Suprapubic skin (tissue), 4 donors: ENCODE measurements at places on chromosomes 4 and X.

DNA sequence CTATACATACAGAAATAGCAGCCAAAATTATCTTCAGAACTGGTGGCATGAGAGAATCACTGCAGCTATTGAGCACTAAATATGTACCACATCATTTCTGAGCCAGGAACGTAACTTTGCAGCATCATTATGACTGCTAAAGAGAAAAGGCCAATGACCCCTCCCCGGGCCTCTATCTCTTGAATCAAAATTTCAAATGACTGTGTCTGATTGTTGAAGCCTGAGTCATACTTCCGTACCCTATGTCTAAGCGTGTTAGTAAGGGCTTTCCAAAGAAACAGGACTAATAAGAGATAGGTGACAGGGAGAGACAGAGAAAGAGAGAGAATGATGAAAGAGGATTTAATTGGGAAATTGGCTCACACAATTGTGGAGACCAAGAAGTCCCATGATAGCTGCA is 445.5 kb upstream of the SPANXN1 start:
- no peaks in the 10 kb centered on the region for H3K36me3 ChIP-seq

- H3K4me3 ChIP-seq, result no peak overlapping the region
- peaks cover 21% of the 10 kb centered on the region for H3K4me1 ChIP-seq
- H3K27me3 ChIP-seq, result peaks cover 5% of the 10 kb centered on the region
- peak; percentile 67 for DNase-seq
- H3K27ac ChIP-seq, result no peak overlapping the region
These were observed 5.4 kb upstream of the GTPBP6 start for GRCh38 chrX:323721-324628.

DNA sequence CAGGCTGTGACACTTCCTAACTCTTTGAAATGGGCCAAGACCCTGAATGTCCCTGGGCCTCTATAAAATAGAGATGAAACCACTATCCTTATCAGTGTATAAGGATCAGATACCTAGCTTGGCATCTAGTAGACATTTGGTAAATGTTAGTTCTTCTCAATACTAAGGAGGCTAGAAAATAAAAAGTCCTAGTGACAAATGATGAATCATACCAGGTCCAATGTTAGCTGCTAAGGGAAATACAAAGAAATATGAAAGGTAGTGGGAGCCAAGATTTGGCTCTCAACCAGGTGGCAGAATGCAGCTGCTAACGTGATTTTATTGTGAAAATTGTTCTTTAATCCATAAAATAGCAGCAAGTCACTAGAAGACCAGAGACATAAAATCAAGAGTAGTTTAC is 19.8 kb upstream of the PPARGC1A start:
- DNase-seq, result no peak
- H3K36me3 ChIP-seq, result no peaks in the 10 kb centered on the region
- H3K27me3 ChIP-seq, result no peaks in the 10 kb centered on the region

GRCh38 chr4:18180892-18181291 is 159.3 kb upstream of the LCORL start:
- DNase-seq, result no peak
- H3K4me3 ChIP-seq, result no peak overlapping the region
- H3K27ac ChIP-seq, result no peak overlapping the region

DNA sequence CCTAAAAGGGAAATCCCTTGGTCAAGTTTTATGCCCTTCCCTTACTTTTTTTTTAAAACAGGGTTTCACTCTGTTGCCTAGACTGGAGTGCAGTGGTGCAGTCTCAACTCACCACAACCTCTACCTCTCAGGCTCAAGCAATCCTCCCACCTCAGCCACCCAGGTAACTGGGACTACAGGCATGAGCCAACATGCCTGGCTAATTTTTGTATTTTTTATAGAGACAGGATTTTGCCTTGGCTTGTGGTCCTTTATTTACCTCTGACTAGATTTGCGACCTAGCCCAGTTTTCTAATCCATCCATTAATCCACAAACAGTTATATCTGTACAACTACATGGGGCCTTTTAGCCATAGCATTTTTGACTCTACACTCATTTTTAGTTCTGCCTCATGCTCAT is 23.7 kb downstream of the CDS1 start:
- no peaks in the 10 kb centered on the region for H3K27me3 ChIP-seq
- no peak overlapping the region for H3K4me3 ChIP-seq
- H3K27ac ChIP-seq, result no peak overlapping the region
- no peak for DNase-seq
- H3K36me3 ChIP-seq, result peaks cover 5% of the 10 kb centered on the region
- no peaks in the 10 kb centered on the region for H3K4me1 ChIP-seq

- no peaks in the 10 kb centered on the region for H3K27me3 ChIP-seq
- no peaks in the 10 kb centered on the region for H3K4me1 ChIP-seq
- DNase-seq, result no peak
- H3K4me3 ChIP-seq, result no peak overlapping the region
- no peak overlapping the region for H3K27ac ChIP-seq
These were observed 76.9 kb downstream of the RRAGB start for GRCh38 chrX:55794405-55794804.

DNA sequence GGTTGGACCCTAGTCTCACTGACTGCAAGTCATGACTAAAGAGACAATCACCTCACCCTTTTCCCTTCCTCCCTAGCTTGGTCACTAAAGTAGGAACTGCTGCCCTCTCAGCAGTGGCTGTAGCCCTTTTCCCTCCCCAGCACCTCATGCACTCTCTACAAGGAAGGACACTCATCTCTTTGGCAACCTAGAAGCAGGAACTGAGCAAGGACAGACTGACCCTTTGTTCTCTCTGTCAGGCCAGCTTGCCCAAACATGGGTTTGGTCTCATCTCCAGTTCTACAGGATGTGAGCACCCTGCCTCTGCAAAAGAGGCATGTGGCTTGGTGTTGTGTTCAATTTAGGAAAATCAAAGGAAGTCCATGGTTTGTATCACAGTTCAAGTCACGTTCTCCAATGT is 15.8 kb downstream of the LEF1 start:
- H3K27me3 ChIP-seq, result peaks cover 6% of the 10 kb centered on the region
- H3K4me3 ChIP-seq, result no peak overlapping the region
- no peak for DNase-seq
- H3K4me1 ChIP-seq, result no peaks in the 10 kb centered on the region

GRCh38 chr4:39609454-39609931 is 29.2 kb downstream of the SMIM14 start:
- H3K36me3 ChIP-seq, result peaks cover 13% of the 10 kb centered on the region
- DNase-seq, result no peak
- H3K4me3 ChIP-seq, result no peak overlapping the region
- no peaks in the 10 kb centered on the region for H3K27me3 ChIP-seq

GRCh38 chrX:52217494-52218160 is 32.9 kb downstream of the MAGED4 start:
- H3K36me3 ChIP-seq, result no peaks in the 10 kb centered on the region
- no peaks in the 10 kb centered on the region for H3K27me3 ChIP-seq
- DNase-seq, result no peak
- no peak overlapping the region for H3K27ac ChIP-seq

DNA sequence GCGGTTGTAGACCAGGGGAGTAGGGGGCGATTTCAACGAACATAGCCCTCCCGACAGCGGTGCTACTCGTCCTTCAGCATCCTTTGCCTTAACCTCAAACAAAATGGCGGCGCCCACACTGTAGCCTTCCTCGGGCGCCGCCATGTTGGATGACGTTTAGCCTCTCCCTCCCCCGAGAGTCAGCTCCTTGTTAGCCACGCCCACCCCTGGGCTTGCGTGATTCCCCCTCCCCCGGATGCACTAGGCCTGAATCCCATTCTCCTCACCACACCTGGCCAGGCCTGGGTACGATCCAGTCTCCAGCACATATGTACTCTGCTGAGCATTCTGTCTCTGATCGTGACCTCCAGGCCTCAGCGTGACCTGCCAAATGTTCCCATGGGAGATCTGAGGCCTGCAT is 49.0 kb upstream of the ZNF157 start:
- H3K27ac ChIP-seq, result no peak overlapping the region
- H3K27me3 ChIP-seq, result no peaks in the 10 kb centered on the region
- H3K4me1 ChIP-seq, result no peaks in the 10 kb centered on the region
- peak; percentile 64 for DNase-seq

GRCh38 chr4:171843456-171843855 is 30.3 kb downstream of the GALNTL6 start:
- H3K4me1 ChIP-seq, result no peaks in the 10 kb centered on the region
- no peaks in the 10 kb centered on the region for H3K36me3 ChIP-seq
- no peak overlapping the region for H3K27ac ChIP-seq
- H3K27me3 ChIP-seq, result no peaks in the 10 kb centered on the region
- H3K4me3 ChIP-seq, result no peak overlapping the region

DNA sequence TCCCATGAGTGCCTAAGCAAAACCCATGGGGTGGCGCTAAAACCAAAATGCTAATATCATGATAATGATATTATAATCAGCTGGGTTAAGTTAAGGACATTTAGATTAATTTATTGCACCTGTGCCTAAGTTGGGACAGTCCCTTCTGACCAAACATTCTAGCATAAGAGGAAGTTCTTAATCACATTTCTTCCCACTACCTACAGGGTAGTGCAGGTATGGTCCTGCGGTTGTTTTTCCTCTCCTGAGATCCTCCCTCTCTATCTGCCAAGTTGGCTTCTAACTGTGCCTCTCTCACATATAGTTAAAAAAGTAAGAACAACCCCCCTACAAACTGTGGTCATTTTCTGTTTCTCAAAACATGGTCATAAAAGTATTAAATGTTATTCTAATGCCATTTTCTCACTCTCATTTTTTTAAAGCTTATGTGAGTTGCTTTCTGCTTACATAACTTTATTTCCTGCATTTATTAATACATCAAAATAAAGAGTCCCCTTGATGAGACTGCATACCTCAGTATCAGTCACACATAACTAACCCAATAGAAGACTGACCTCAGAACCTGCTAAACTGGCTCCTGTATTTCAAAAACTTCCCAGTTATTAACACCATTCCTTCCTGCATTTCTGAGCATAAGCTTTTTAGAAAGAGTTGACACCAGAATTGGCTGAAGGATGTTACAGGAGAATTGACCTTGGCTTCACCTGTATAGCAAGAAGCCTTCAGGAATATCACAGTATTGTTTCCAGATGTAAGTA is 1332.5 kb downstream of the FSTL5 start:
- DNase-seq, result no peak
- no peak overlapping the region for H3K4me3 ChIP-seq
- no peaks in the 10 kb centered on the region for H3K27me3 ChIP-seq

DNA sequence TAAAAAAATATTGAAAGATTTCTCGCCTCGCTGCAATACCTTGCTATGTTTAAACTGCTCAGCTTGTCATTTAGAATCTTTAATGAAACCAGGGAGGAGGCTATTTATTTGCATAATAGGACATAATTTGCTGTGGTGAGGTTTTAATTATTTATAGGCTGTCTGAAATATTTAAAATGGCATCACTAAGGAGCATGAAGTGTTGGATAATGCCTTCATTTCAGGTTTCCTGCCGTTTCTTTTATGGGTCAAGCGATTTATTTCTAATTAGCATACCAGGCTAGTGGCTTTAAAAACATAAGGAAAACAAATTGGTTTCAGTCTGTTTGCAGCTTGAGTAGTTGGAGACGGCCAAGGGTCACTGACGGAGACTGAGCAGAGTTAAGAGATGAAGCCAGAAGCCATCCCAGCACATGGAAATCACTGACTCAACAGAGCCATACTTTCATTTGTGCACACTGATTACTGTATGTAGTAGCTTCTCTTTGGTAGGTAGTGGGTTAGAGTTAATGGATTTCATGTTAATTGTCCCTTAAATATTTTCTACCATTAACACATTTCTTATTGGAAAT is 1962.4 kb upstream of the TENM3 start:
- no peaks in the 10 kb centered on the region for H3K4me1 ChIP-seq
- no peak for DNase-seq
- no peaks in the 10 kb centered on the region for H3K36me3 ChIP-seq
- H3K27ac ChIP-seq, result no peak overlapping the region
- no peaks in the 10 kb centered on the region for H3K27me3 ChIP-seq

DNA sequence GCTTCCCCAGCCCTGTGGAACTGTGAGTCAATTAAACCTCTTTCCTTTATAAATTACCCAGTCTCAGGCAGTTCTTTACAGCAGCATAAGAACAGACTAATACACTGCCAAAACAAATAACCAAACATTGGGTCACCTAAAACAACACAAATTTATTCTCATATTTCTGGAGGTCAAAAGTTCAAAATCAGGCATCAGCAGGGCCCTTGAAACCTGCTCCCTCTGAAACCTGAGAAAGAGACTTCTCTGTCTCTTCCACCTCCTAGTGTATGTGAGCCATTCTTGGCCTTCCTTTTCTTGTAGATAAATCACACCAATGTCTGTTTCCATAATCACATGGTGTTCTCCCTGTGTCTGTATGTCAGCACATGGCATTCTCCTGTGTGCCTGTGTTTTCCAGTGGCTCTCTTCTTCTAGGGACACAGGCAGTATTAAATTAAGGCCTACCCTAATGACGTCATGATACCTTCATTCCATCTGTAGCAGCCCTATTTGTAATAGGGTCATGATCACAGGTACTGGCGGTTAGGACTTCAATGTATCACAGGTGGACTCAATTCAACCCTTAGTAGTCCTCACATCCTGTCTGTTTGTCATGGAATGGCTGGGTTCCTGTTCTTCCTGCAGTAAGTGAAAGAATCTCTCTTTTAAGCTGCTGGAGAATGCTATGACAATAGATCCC is 147.3 kb upstream of the CLNK start:
- no peaks in the 10 kb centered on the region for H3K27me3 ChIP-seq
- H3K27ac ChIP-seq, result no peak overlapping the region
- H3K36me3 ChIP-seq, result no peaks in the 10 kb centered on the region
- H3K4me3 ChIP-seq, result no peak overlapping the region

GRCh38 chrX:88425739-88426138 is 321.3 kb upstream of the CPXCR1 start:
- DNase-seq, result no peak
- no peaks in the 10 kb centered on the region for H3K4me1 ChIP-seq
- no peaks in the 10 kb centered on the region for H3K27me3 ChIP-seq
- no peak overlapping the region for H3K4me3 ChIP-seq
- H3K36me3 ChIP-seq, result no peaks in the 10 kb centered on the region

DNA sequence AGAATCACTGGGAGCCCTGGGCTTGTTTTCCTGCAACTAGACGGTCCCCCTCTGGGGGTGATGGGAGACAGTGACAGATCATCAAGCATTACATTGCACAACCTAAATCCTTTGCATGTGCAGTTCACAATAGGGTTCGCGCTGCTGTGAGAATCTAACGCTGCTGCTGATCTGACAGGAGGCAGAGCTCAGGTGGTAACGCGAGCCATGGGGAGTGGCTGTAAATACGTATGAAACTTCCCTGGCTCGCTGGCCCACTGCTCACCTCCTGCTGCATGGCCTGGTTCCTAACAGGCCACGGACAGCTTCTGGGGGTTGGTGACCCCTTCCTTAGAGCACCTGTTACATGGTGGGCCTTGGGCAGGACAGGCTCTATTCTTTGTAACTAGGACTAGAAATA is 10.4 kb downstream of the PAQR3 start:
- H3K27ac ChIP-seq, result no peak overlapping the region
- H3K4me3 ChIP-seq, result no peak overlapping the region
- no peak for DNase-seq

- no peaks in the 10 kb centered on the region for H3K27me3 ChIP-seq
- H3K27ac ChIP-seq, result no peak overlapping the region
- DNase-seq, result no peak
- H3K36me3 ChIP-seq, result no peaks in the 10 kb centered on the region
These were observed 33.5 kb upstream of the SCRG1 start for GRCh38 chr4:173432430-173432829.

- H3K36me3 ChIP-seq, result peaks cover 10% of the 10 kb centered on the region
These were observed 19.0 kb downstream of the ARSD start for GRCh38 chrX:2910109-2910508.
